A549 (cell line): ENCODE measurements at places on chromosomes 6 and 20. TPM values are rescaled to one million over a fixed set of nuclear protein-coding genes. Genes with fewer than 3 reads are reported as not detected.

Gene MEP1A
- not detected in 3 replicates for polyA plus RNA-seq

Gene PRKN
- 0.07 to 0.39 TPM (median 0.33 TPM) in 3 replicates for polyA plus RNA-seq

DNA sequence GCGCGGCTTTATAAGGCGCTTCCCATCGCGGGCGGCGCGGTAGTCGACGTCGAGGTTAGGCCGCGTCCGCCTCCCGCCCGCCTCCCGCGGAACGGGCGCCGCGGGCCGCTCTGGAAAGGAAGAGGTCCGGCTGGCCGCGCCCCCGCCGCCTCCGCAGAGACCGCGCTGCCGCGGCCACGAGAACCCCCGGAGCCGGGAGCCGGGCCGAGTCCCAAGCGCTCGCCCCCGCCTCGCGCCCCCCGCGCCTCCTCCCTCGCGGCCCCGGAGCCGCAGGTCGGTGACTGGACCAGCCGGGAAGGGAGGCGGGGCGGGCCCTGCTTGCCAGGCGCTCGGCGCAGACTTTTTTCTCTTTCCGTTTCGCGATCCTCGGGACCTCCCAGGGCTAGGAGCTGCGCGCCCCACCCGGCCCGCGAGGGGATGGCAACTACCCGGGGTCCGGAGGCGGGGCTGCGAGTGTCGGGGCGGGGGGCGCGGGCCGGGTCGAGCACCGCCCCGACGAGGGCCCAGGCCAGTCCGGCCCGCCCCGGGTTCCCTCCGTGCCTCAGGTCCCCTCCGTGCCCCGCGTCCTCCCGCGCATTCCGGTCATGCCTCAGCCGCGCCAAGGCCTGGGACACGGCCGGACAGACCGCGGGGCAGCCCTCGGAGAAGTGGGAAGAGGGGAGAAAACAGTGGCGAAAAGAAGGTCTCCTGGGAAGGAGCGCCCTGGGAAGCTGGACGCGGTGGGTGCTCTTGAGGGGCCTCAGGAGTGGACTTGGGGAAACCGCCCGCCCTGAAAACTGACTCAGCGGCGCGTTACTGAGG, 417 bp upstream of the PXDC1 start:
- peak; percentile 73 for DNase-seq

GRCh38 chr6:162854228-162854627, 126.5 kb downstream of the PACRG start:
- DNase-seq: no peak

DNA sequence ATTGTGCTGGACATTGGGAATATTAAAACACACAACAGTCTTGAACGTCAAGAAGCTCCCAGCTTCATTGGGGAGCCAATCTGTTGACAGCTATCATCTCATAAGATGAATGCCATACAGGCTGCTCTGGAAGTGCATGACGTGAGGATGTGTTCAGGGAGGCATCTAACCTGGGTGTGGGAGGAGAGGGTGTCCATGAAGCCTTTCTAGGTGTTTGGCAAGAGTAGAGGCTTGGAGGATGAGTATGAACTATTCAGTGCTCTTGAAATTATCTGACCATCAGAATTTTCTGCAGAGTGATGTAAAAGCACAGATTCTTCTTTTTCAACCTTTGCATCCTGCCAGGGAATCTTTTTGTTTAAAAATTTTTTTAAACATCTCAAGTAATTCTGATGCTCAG, 11.6 kb downstream of the AKAP7 start:
- no peak for DNase-seq

- no peak for DNase-seq
Measured at GRCh38 chr6:41262401-41262800, 24.1 kb downstream of the TREM1 start.

- no peak for DNase-seq
Measured at GRCh38 chr6:168631564-168631963, 190.6 kb downstream of the SMOC2 start.

DNA sequence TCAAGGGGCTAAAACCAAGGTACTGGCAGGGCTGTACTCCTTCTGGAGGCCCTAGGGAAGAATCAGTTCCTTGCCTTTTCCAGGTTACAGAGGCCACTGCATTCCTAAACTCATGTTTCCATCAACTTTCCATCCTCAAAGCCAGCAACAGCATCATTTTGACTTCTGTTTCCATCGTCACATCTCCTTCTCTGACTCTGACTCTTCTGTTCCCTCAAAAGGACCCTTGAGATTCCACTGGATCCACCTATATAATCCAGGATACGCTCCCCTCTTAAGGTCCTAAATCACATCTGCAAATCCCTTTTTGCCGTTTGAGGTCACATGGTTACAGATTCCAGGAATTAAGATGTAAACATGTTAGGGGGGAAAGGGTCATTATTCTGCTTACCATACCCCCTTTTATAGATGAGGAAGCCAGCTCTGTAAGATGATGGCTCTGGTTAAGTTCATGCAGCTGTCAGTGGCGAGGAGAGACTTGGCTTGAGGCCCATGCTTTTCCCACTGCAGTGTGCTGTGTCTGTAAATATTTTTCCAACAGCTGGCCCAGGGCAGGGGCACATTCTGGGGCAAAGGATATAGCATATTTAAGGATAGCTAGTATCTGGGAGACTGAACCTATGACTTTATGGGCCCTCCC, 114.6 kb downstream of the TNFRSF21 start:
- DNase-seq: no peak

DNA sequence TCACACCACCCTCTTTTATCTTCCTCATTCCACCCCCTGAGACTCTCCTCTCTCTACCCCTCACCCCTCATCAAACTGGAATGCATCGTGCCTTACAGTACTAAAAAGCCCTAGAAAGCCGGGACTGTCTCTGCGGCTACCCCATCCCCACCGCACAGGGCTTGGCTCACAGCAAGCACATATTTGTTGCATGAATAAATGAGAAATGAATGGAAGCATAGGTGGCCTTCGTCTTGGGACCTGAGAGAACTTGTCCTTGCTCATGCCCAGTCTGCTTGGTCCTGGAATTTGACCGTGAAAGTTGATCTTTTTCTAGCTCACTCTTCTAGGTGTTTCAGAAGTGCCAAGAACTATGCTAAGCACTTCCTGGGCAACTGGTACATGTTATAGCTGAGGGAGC, 53.3 kb downstream of the APCDD1L start:
- DNase-seq: no peak

DNA sequence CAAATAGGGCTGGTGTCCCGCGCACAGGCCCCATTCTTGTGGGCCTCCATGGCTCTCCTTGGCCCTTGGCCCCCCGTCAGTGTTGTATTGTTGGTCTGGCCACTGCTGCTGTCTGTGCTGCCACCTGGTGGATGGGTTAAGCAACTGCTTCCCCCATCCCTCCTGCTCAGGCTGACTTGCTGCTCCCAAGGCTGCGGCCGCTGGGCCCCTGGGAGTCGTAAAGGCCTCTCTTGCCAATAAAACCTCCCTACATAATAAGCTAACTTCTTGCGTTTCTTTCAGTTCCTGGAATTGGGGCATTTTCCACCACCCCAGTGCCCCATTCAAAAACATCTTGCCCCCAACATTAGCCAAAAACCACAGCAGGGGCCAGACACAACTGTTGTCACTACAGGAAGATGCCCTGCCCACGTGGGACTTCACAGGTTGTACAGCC, 27.1 kb downstream of the CD83 start:
- DNase-seq: peak; percentile 66
